ENCODE measurements at places on chromosomes 4 and X.
A peak's percentile ranks its signal among the peaks of the same experiment; 100 is the strongest.

- DNase-seq, result no peak
These were observed at the start of gene POU4F2 for GRCh38 chr4:146638786-146639505. POU4F2 (plus strand) TSS chr4:146638893; CDS start chr4:146639141, 248 bp downstream.

GRCh38 chr4:176843710-176844109, 51.0 kb upstream of the VEGFC start:
- DNase-seq, result no peak

- no peak for DNase-seq
These were observed 80.6 kb downstream of the PPP2R2C start for GRCh38 chr4:6391852-6392188.

DNA sequence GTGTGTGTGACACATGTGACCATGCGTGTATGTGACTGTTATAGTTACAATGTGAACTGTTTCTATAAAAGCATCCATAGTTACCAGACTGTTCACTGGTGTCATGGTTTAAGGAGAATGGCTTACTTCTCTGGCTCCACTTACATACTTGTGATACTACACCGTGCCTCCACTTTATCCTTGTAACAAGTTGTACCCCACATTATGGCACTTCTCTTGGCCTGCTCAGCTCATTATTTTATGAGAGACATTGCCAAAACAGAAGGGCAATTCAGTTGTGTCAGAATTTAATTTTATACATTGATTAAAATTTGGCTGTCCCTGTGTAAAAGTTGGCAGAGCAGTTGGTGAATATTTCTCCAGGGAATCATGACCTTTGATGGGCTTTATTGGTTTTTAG, 62.4 kb upstream of the TBC1D14 start:
- no peak for DNase-seq

GRCh38 chrX:107880054-107880610, 54.5 kb downstream of the MID2 start:
- no peak for DNase-seq

- no peak for DNase-seq
These were observed 707.8 kb upstream of the AMOT start for GRCh38 chrX:113548308-113549015.

DNA sequence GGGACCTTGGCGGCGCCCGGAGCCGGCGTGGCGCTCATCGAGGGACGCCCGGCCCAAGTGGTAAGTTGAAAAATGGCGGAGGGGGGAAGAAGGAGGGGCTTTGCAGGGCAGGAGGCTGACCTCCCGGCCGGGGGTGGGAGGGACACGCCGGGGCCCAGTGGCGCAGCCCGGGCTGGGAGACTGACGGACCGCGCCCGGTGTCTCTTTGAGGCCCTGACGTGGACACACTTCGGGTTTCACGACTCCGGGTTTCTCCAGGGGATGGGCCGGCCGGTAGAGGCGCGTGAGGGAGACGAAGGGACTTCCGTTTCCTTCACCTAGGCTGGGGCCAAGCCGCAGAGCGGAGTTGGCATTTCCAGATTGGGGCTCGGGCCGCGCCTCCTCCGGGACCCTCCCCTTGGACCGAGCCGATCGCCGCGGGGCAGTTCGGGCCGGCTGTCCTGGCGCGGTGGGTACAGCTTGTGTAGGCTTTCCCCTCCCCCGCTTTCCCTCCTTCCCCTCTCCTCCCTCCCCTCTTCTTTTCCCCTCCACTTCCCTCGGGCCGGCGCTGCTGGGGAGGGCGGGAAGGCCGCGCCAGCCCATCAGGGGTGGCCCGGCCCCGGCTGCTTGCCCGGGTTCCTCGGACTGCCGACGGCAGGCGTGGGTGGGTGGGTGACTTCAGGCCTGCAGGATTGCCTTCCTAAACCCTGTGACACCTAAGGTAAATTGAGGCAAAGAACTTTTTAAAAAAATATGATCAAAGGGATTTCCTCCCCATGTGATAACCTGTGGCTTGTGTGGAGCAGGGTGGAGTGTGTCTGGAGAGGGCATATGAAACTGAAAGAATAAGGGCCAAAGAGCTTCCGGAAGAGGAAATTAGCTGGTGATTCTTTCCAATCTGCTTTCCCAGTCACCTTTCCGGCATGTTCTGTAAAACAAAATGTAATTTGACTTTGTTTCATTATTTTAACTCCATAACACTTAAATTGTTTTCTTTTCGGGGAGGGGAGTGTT, at the start of gene XIAP:
TSS of gene XIAP (plus strand) at position 208 of the 993 bp plus-strand sequence. CDS start 25,610 bp downstream, outside the sequence.
- peak; percentile 69 for DNase-seq

- no peak for DNase-seq
These were observed 578 bp downstream of the CHIC2 start for GRCh38 chr4:54063737-54064316.

DNA sequence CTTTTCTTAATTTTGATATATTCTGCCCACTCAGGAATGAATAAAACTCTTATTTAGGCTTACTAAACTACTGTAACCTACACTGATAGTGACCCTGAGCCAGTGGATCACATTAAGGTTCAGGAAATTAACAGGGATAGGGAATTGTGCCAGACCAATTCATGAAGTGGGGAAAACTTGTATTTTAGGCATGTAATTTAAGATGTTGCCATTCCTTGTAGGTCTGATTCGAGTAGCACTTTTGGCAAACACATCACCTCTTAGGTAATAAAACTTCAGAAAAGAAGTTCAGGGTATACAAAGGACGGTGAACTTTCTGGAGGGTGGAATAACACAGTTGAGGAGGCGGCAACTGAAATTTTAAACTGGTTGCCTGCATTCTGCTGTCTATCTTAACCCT, 54.9 kb downstream of the MND1 start:
- DNase-seq, result no peak

- DNase-seq, result no peak
These were observed 60.4 kb downstream of the NPY2R start for GRCh38 chr4:155268821-155269220.

GRCh38 chr4:65089666-65090065, 580.6 kb downstream of the EPHA5 start:
- no peak for DNase-seq

- no peak for DNase-seq
These were observed 26.1 kb upstream of the ACSL1 start for GRCh38 chr4:184851886-184852285.

- DNase-seq, result no peak
These were observed 321.1 kb downstream of the STIM2 start for GRCh38 chr4:27181693-27182092.

DNA sequence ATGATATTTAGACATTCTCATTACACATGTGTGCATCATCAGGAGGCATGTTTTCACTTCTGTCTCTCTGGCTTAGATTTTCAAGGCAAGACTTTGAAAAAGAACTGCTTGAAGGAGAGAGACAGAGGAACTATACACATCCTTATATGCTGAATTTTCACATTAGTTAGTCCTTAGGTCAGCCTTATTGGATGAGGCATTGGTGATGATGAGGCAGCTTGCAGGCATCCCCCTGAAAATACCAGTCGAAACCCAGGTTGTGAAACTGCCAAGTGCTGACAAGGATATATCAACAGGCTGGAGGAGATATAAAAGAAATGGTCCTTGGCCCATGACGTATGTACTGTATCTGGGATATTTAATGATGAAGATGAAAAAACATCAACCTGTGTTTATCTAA, 297.2 kb upstream of the AADAT start:
- DNase-seq, result peak; percentile 93

DNA sequence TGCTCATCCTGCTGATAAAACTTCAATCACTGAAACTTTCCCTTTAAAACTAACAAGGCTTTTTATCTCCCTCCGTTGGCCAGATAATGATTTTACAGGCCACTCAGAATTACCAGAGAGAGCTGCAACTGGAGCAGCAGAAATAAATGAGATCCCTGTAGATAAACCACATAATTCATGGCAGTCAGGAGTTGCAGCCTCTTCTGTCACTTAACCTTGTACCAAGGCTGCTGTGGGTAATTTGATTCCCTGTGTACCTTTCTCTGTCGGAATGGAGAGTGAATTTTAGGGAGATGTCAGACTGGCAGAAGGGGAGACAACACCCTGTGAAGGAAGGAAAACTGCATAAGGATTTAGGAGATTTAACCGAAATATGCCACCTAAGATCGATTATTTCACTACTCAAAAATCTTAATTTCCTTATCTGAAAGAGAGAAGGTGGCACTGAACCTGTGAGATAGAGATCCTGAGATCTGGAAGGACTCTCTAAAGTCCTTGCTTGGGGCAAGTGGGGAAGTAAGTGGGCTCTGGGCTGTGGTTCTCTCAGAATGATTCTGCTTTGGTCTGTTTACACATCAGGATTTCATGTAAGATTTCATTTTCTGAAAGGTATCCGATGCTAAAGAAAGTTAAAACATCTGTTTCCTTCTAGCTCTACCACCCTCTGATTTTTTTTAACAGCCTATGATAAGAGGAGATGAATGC, 14.3 kb upstream of the TSPAN5 start:
- no peak for DNase-seq

- DNase-seq, result no peak
These were observed 67.0 kb downstream of the GPC3 start for GRCh38 chrX:133918361-133918771.

GRCh38 chr4:3879681-3880614, 113.8 kb downstream of the ADRA2C start:
- no peak for DNase-seq

DNA sequence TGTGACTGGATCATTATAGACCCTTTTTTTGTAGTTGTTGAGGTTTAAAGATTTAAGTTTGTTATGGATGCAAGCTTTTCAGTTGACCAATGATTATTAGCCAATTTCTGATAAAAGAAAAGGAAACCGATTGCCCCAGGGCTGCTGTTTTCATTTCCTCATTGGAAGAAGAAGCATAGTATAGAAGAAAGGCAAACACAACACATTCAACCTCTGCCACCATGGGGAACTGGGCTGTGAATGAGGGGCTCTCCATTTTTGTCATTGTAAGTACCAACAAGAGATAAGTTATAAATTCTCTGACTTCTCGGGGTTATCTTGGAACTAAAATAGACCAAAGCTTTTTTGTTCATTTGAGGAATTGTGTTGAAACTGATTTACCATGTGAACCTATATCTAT, at the start of gene CYBB:
TSS of gene CYBB (plus strand) at position 203 of the 400 bp plus-strand sequence. CDS start at position 222, 19 bp downstream.
- DNase-seq, result no peak

DNA sequence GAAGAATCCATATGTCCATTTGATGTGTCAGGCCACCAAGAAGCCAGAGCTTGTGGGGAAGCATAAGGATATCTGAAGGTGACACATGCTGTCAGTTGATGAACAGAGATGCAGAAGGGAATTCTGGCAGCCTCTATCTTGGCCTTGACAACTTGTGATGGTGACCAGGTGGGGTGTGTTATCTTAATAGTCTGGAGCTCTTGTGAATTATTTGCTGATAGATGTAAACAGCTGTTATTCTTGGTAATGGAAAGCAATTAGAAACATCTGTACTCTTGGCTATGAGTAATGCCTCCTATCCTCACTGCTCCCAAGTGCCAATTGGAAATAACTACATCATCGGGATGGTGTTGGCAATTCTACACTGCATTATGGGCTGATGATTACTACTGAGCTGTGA, 51.9 kb downstream of the NAA11 start:
- no peak for DNase-seq

DNA sequence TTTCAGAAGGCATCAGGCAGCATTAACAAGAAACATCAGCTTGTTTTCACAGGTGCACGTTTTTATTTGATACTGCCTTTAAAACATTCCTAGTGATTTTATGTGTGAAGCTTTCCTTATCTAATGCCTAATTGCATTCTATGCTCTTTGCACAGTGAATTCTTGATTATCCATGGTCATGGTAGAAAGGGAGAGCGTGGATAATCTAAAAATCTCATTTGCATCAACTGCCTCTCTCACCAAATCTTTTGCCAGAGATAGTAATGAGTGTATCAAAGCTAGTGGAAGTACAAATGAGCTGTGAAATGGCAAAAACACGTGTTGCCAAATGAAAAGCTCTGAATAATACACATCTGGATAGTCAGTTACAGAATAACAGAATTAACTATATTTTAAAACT, 170.5 kb downstream of the NAA11 start:
- no peak for DNase-seq

- no peak for DNase-seq
These were observed 40.1 kb upstream of the RPA4 start for GRCh38 chrX:96843566-96843965.

DNA sequence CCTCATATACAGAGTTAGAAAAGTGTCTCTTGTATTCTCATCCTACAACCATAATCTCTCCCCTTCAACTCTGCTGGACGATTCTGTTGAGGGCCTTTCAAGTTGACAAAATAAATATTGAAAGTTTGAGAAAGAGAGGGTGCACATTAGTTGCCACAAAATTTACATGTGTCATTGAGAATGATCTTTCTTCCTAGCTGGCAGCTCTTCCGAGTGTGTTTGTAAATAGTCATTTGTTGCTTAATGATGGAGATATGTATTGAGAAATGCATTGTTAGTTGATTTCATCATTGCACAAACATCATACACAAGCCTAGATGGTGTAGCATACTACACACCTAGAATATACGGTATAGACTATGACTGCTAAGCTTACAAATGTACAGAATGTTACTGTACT, 632.8 kb upstream of the AMOT start:
- no peak for DNase-seq

DNA sequence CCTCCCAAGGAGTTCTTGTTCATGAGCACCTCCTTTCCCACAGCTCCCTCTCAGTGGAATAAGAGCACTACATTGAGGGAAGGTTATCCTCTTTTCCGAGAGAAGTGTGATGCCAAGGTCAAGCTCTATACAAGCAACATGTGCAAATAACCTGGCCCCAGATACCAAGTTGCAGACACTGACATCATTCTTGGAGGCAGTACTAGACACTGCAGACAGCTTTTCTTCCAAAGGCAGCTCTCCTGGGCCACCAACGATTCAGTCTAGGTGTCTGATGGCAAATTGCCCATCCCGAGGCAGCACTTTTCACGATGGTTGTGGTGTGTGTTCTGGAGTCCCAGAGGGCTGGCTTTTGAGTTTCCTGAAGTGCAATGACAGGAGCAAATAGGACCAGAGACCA, 384.9 kb downstream of the TLL1 start:
- no peak for DNase-seq

DNA sequence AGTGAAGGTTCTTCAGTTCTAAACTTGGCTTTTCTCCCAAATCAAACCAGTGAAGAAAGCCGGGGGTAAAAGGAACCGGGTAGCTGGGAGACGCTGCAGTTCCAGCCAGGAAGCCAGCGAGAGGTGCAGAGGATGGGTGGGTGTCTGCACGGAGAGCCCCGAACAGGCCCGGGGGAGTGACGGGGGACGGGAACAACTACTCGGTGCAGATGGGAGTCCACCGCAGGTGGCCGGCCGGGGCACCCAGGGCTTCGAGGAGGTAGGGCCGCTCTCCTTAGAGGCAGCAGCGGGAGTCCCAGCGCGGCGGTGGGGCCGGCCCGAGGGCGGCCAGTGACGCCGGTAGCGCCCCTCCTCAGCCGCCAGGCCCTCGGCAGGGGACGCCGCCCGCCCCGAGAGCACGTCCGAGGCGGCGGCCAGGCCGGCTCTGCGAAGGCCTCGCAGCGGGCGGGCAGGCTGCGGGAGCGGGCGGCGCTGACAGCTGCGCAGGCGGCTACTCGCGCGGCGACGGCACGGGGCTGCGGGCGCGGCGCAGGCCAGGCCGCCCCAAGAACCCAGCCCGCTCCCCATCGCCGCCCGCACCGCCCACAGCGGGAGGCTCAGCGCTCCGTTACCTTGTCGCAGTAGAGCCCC, 449 bp downstream of the FBXL5 start:
- DNase-seq, result no peak
